ENCODE measurements at places on chromosomes 5 and 9.

GRCh38 chr5:94910721-94911120, 292.3 kb downstream of the SLF1 start:
- DNase-seq: no peak

GRCh38 chr5:137815202-137815990, 52.3 kb upstream of the MYOT start:
- peak; percentile 95 for DNase-seq

DNA sequence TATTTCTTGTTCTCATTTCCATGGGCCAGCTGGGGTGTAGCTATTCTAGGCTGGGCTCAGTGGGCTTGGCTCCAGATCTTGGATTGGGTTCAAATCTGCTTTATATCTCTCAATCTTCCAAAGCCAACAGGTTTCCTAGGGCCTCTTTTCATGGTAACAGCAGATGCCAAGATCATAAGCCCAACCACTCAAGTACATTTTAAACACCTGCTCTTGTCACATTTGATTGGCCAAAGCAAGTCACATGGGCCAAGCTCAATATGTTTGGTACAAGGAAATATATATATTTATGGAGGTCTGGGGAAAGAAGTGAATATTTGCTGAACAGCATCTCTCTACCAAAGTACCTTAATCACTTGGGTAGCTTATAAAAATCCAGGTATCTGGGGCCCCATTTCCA, 49.5 kb downstream of the MRRF start:
- DNase-seq: no peak

GRCh38 chr9:5040730-5041389, 55.8 kb downstream of the JAK2 start:
- no peak for DNase-seq

- no peak for DNase-seq
These were observed 32.1 kb upstream of the IL6ST start for GRCh38 chr5:56026863-56027300.

- no peak for DNase-seq
These were observed 134.3 kb upstream of the MAP1B start for GRCh38 chr5:71972777-71973473.

GRCh38 chr9:6910032-6910431, 152.3 kb downstream of the KDM4C start:
- no peak for DNase-seq

GRCh38 chr5:92544036-92544435, 1037.0 kb downstream of the NR2F1-AS1 start:
- DNase-seq: no peak

DNA sequence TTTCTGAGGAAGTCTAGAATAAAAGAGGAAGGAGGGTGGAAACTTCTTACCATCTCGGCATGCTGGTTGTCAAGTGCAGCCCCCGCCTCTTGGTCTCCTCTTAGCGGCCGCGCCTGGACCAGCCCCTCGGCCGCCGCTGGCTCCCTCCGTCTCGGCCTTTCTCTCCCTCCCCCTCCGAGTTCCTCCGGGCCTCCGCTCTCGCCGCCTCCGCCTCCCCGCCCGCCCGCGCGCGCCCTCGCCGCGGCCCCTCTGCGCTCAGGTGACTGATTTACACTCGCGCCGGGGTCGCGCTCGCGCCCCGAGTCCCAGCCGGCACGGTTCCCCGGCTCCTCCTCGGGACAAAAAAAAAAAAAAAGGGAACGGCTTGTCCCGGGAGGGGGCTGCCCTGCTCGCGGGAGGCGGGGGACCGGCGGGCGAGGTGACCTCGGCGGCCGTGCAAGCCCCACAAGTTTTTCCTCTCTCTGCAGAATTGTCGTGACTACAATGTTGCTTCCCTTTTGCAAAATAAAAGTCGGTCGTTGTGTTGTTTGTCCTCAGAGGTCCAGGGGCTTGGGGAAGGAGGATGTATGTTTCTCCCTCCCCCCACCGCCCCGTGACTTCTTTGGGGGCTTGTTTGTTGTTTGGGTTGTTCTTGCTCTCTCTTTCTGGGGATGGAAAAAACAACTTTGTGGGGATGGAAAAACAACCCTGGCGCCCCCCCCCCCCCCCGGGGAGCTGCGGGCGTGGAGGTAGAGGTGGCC, at the start of gene BNC2:
BNC2 (minus strand) TSS at position 75 of the 740 bp plus-strand sequence; CDS start at position 53, 22 bp downstream.
- DNase-seq: no peak

- DNase-seq: peak; percentile 34
These were observed 277.6 kb upstream of the TNC start for GRCh38 chr9:115395511-115396021.
